ENCODE measurements at places on chromosomes 1 and 21.

DNA sequence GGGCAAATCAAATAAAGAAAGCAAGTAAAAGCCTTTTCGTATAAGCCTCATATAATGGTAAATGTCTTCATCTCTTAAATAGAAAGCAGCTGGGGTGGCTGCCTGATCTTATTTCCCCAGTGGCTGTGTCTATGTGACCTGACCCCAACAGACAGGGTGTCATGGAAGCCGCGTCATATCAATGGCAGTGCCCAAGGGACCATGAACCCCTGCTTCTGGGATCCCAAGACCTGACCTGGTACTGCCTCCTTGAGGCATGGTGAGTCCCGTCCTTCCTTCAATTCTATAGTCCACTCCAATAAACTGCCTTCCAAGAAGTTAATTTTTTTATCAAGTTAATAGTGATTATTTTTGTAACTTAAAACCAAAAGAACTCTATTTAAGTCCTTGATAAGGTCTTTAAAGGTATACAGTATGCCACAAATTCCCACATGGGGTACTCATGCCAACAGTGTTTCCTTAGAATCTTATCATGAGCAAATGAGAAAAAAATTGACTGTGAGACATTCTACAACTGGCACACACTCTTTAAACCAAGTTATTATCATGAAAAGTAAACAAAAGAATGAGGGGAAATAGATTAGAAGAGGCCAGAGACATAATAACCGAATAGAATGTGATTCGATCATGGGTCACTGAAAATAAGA, 104.6 kb downstream of the ADSS2 start:
- DNase-seq = no peak

DNA sequence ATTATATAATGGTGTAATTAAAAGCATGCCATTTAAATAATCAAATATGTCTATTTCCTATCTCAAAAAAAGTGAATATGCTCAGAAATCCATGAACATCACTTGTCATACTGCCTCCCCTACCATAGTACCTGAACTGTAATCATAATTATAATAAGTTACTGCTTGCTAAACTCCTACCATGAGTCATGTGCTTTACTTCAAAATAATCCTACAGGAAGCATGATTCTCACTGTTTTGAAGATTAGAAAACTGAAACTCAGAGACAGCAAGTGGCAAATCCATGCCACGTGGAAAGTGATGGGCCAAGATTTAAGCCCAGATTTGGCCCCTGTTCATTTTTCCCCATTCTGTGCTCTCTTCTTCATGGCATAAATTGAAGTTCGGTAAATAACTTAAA, 5.2 kb downstream of the LRRC7 start:
- DNase-seq = no peak

DNA sequence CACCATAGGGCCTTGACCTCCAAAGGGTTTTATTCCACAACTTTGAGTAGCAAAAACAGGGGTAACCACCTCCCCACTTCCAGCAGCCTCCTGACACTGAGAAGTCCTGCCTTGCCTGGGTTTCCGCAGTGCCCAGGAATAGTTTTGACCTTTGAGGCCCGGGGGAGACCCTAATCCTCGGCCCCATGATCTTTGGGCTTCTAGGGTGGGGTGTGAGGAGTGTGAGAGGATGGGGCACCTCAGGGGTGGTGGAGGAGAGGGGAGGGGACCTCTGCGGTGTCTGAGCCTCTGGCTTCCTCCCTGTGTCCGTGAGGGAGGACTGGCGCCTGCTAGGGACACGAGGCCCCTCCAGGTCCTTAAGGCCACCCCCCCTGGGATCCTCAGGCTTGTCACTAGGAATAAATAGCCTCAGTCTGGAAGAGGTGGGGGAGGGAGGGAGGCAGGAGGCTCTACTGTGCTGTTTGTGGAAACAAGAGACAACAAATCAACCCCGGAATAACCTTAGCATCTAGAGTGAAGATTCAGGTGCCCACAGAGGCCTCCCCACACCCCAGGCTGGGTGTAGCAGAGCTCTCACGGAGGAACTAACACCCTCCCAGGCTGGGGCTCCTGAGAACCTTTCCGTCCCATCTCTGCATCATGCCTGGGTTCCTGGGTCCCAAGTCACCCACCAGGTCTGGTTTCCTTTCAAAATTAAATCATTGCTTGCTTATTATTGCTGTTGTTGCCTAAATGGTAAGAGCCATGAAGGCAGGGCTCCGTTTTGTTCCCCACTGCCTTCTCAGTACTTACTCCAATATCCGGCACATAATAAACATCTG, 904 bp upstream of the FHL3 start:
- DNase-seq = no peak

DNA sequence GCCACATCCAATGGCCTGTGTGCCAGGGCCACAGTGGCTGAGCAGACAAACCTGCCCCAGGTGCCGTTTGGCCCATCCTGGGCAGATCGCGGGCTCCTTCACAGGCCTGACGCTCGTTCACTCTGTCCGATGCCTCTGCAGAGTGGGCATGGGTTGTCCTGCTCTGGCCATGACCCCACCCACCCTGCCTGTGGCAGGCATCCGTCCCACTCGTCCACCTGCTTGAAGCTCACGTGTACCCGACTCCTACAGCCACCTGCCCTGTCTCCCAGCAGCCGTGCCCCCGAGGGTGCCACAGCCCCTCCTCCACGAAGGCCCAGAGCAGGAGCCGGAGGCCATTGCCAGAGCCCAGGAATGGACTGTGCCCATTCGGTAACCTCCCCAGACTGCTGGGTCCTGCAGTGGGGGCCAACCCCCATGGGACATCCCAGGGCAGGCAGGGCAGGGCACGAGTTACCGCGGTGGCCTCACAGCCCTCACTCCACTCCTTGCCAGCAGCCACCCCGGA, 41.9 kb downstream of the TRIM11 start:
- no peak for DNase-seq
